ENCODE measurements at places on chromosomes 3 and 15.
A peak's percentile ranks its signal among the peaks of the same experiment; 100 is the strongest.

DNA sequence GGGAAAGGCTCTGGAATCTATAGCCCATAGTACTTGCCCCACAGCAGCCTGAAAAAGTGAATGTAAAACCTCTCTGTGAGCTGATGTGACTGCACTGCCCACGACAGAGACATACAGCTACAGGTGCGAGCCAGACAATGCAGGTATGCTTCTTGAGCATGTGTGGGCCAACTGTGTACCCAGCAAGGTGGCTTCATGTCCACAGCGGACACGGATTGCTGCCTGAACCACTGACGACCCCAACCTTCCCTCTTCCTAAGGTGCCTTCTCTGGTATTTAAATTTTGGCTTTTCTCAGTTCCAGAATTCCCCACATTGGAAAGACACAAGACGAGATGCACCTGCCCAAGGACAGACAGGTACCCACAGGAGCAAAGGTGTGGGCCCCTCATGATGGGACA lies 65.8 kb downstream of the SCN5A start:
- no peak for DNase-seq

DNA sequence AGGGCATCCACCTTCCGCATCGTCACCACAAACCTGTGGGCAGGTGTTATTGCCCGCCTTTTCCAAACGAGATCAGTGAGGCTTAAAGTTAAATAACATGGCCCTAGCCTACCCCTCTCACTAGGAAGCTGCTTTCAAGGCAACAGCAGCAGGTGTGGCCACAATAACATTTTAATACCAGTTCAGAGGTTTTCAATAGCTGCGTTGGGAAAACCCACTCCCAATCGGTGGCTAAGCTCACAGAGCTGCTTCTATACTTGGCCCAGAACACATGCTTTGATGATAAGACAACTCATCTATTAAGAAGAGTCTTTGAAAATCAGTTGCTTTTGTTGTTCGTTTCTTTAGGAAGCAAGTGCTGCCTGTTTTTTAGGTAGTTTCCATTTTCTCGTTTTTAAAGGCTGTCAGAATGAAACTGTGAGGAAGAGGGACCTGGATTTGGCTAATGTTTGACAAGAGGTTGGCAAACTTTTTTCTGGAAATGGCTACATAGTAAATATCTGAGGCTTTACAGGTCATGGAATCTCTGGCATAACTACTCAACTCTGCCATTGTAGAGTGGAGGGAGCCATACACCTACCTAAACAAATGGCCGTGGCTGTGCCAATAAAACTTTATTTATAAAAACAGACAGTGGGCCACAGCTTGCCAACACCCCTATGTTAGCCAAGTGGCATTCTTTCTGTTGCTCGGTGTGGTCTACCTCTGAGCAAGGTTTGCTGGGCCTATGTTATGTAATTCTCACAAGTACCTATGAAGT lies 179.6 kb downstream of the FEZF2 start:
- DNase-seq: no peak

DNA sequence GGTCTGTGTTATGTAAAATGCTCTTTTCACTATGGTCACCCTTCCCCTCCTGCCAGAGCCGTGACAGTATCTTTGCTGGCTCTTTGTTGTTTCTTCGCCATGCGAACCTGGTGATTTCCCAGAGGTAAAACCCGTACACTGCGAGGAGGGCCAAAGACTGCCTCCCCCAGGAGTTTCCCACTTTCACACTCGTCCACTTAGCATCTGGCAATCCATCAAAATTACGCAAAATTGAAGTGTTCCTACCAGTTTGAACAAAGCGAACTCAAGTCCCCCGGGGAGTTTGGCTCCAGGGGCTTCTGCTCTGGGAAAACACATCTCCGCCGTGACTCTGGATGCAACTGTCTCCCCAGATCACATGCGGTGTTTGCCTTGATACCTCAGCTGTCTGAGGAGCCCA lies 239.9 kb downstream of the FAM43A start:
- no peak for DNase-seq

DNA sequence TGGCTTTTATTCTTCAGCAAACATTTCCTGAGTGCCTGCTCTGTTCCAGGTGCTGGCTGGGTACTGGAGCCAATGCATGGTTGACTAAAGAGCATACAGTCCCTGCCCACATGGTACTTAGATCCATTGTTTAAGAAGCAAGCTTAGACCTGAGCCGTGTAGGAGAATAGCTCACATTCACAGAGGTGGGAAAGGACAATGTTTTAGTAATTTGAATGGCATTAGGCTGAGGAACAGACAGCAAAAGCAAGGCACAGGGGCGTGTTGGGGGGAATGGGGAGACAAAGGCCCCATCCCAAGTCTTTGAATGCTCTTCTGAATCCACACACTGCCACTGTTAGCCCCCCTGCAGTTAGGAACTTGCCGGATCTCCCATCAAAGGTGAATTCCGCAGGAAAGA lies 388.2 kb upstream of the RGMA start:
- DNase-seq: no peak

DNA sequence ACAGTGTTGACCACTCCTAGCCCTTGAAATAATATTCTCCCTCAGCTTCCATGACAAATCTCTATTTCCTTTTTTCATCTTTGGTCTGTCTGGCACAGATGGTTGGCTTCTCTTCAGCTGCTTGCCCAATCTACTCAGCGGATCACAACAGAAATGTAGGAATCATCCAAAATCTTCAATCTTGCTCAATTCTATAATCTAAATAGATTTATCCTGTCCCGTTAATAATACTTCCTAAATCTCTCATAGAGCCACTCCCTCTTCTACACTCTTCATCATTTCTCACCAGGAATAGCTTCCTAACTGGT lies 3.8 kb downstream of the PEAK1 start:
- no peak for DNase-seq

GRCh38 chr15:71103102-71103676 lies 12.1 kb upstream of the THSD4 start:
- DNase-seq: no peak

GRCh38 chr3:161422171-161422700 lies 50.9 kb upstream of the SPTSSB start:
- DNase-seq: no peak

DNA sequence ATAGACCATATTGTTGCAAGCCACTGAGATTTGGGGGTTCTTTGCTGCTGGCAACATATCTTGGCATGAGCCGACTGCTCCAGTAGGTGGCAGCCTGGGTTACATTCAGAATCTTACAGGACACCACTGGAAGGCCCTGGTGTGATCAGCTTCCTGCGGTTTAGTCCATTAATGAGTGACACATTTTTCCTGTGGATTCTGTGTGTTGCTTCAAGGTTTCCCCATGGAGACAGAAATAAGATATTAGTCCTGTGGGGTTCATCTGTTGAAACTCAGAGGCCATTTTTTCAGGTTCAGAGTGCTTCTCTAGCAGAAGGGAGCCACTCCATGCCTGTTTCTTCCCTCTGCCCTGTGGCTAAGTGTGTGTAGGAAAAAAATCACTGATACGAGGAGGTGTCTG lies 116.2 kb downstream of the MFSD1 start:
- DNase-seq: peak; percentile 15

- DNase-seq: no peak
These were observed 733.6 kb upstream of the GBE1 start for GRCh38 chr3:82494977-82495489.

DNA sequence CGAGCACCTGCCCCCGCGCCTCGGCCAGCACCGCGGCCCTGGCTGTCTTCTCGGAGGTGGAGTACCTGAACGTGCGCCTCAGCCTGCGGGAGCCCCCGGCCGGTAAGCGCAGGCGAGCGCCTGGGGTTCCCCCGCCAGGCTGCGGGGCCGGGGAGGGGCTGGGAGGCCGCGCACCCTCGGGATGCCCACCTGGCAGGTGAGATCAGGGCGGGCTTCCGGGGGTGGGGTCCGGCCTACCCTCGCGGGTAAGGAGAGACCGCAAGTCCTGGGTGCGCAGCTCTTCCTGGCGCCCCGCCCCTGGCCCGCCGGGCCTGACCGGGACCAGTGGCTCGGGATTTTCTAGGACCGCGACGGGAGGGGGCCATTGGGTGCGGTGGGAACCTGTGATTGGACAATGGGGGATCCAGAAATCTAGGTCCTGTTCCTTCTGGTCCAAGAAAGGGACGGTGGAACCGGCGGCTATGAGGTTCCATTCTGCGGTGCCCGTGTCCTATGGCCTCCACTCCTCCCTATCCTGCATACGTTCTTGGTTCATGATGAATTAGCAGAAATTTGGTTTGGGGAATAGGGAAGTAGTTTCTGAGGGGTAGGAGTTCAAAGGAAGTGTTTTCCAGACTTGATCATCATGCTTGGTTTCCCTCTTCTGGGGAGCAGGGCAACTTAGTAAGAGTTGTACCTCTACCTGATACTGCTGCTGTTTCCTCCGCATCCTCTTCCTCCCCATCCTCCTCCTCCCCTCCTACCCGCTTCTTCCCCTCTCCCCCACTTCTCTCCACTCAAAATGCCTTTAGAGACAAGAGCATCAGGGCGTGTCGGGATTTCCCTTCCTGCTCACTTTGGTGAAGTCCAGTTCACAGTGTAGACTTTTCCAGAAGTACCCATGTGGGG lies 808 bp downstream of the ARRDC4 start:
- no peak for DNase-seq

GRCh38 chr3:41207355-41207754 lies 8.1 kb downstream of the CTNNB1 start:
- DNase-seq: no peak

GRCh38 chr3:179028408-179028807 lies 43.2 kb downstream of the ZMAT3 start:
- DNase-seq: no peak

GRCh38 chr3:127479449-127479848 lies 111.1 kb downstream of the TPRA1 start:
- DNase-seq: no peak

GRCh38 chr15:33506781-33507296 lies 196.1 kb downstream of the RYR3 start:
- no peak for DNase-seq

- DNase-seq: no peak
These were observed 17.2 kb downstream of the KLF13 start for GRCh38 chr15:31343831-31344230.

DNA sequence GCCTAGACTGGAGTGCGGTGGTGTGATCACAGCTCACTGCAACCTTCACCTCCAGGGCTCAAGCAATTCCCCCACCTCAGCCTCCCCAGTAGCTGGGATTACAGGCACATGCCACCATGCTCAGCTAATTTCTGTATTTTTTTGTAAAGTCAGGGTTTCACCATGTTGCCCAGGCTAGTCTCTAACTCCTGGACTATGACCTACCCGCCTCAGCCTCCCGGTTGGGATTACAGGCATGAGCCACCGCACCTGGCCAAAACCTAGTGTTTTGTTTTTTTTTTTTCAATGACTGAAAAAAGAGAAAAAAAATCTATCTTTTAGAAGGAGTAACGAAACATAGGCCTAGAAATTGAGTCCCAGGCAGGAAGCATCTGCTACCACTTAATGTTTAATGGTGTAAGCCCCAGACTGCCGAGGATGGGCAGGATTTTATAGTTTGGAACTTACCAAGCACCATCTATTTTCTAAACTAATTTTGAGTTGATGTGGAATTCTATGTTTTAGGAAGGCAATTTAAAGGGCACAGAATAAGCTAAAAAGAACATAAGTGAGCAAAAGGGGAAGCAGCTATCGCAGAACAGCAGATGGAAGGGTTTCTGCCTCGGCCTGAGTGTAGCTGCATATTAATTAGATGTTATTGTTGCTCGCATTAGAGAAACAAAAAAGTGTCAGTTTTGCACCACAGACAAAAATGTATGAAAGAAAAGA lies 24.2 kb upstream of the CA12 start:
- no peak for DNase-seq

- no peak for DNase-seq
These were observed 394.0 kb downstream of the FOXP1 start for GRCh38 chr3:71189480-71189879.

DNA sequence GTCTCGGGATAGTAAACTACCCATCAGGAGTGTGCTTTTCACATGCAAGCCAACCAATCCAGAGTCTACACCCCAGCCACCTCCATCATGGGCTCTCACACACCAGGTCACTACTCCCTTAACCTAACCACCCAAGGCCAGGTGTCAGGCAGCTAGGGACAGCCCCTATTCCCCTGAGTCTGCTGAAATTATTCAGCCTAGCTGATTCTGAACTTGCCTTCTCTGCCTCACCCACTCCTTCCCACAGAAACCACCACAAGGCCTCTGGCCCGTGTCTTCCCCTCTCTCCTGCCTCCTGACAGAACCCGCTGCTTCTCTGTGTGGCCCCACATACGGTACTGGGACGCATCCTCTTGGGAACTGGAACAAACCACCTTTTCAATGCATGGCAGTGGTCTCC lies 82.1 kb downstream of the PCSK6 start:
- DNase-seq: no peak

- no peak for DNase-seq
These were observed 9.1 kb downstream of the ZDHHC3 start for GRCh38 chr3:44966795-44967278.

DNA sequence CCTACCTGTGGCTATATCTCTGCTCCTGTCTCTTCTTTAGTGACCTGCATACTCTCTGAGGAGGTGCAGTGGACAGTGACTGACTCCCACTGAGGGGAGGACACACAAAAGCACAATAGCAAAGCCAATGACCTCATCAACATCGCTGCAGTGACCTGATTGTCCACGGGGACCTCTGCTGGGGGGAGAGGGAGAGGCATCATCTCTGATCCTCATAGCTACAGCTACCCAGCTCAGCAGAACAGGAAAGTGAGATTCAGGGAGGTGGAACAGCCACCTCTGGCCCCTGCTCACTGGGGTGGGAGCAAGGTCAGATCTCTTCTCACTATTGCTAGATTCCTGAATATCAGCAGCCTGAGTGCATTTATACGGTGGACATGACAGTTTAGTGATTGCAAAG lies 179.2 kb downstream of the ATP10A start:
- DNase-seq: no peak

DNA sequence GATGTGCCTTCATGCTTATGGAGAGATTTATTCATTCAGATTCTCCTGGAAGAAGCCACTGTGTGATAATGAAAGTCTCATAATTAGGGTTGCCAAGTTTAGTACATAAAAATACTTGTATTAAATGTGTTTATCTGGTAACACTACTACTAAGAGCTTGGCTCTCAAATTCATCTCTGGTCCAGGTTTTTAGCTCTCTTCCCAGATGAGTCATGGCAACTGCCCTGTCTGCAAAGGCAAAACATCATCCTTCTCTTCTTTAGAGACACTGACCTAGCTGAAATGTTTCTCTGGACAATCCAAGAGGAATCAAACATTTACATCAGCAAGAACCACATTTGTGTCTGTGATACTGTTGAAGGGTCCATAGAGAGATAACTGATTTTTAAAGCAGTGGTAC lies 269.6 kb downstream of the ROBO2 start:
- DNase-seq: no peak

GRCh38 chr3:11201251-11202019 lies 47.1 kb downstream of the HRH1 start:
- no peak for DNase-seq

DNA sequence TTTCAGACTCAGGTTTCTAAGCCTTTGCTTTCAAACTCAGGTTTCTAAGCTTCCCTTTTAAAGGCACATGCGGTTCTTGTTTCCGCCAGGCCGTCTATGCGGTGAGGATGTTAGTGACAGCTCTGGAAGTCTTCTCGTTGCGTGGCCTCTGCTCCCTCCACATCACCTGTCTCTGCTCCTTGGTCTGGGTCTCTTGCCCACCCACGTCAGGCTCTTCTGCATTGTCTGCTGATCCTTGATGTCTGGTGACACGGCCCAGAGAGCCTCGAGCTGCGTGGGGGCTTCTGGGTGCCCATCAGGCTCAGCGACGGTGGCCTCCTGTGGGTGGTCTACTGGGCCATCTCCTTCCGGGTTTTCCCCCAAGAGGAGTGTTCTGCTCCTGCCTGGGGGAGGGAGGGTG lies 30.5 kb downstream of the KLF13 start:
- DNase-seq: no peak

- no peak for DNase-seq
These were observed 31.4 kb downstream of the SETMAR start for GRCh38 chr3:4334548-4334947.
